ENCODE measurements at places on chromosomes 4 and X. TPM values are rescaled to one million over a fixed set of nuclear protein-coding genes. Genes with fewer than 3 reads are reported as not detected.

RENBP gene
- 9.8 TPM for total RNA-seq

FGF5 gene
- 0.29 TPM for total RNA-seq

CITED1 gene
- total RNA-seq: not detected

BST1 gene
- 49.3 TPM for total RNA-seq

HPGD gene
- total RNA-seq: not detected

MAGEC1 gene
- not detected for total RNA-seq

CCDC120 gene
- 1.6 TPM for total RNA-seq

CDKL2 gene
- 0.29 TPM for total RNA-seq

TMEM144 gene
- 8.3 TPM for total RNA-seq

ADAM29 gene
- not detected for total RNA-seq

TRPC5OS gene
- total RNA-seq: not detected

PCDH7 gene
- 1.4 TPM for total RNA-seq

ALB gene
- not detected for total RNA-seq

ADRA2C gene
- total RNA-seq: 0.29 TPM

TMPRSS11B gene
- not detected for total RNA-seq

MOB1B gene
- total RNA-seq: 16.5 TPM

All from vein endothelial cell (primary cell).